Stimulated activated CD4-positive, alpha-beta T cell treated with anti-CD3 and anti-CD28 coated beads, Interleukin-4, amount 100 ng/mL, for 48 hours (primary cell): ENCODE measurements at places on chromosomes 1 and 21.

- no peak for DNase-seq
Measured at GRCh38 chr1:186623551-186623950, 56.7 kb downstream of the PTGS2 start.

- no peak for DNase-seq
Measured at GRCh38 chr1:157893686-157894085, 52.1 kb upstream of the CD5L start.

- no peak for DNase-seq
Measured at GRCh38 chr1:223847781-223848345, 2.1 kb upstream of the TP53BP2 start.

GRCh38 chr1:243375596-243375995, 119.8 kb downstream of the SDCCAG8 start:
- DNase-seq, result no peak

DNA sequence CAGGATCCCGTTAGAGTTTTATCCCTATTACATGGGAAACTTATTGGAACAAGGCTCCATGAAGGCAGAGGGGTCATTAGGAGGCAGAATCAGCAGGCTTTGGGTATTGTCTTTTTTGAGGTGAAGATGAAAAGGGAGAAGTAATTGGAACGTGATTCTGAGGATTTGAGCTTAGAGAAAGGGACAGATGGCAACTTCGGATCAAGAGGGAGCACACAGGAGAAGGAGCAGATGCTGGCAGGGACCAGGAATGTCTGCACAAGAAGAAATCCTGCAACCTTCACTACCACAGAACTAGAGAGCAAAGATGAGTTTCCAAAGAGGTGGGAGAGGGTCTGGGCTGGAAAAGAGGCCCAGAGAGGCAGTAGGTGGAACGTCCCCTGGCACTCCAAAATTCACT, 202.8 kb downstream of the RRAGC start:
- no peak for DNase-seq

GRCh38 chr1:76302711-76303339, 228.3 kb downstream of the ST6GALNAC3 start:
- DNase-seq, result no peak

GRCh38 chr1:244757091-244757939, 78.1 kb upstream of the COX20 start:
- DNase-seq, result no peak

DNA sequence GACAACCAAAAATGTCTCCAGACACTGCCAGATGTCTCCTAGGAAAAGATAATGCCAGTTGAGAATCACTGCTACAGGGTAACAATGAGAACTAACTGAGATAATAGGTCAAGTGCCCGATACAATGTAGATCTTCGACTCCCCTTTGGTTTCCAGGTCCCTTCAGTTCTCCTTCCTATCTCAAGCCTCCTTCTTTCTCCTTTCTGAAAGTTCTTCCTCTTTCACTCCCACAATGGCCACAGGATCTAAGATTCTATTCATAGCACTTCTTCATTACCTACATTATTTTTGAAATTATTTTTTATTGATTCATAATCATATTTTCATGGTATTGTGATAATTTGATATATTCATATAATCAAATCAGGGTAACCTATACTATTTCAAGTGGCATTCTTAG, 6.3 kb downstream of the PFDN2 start:
- no peak for DNase-seq

DNA sequence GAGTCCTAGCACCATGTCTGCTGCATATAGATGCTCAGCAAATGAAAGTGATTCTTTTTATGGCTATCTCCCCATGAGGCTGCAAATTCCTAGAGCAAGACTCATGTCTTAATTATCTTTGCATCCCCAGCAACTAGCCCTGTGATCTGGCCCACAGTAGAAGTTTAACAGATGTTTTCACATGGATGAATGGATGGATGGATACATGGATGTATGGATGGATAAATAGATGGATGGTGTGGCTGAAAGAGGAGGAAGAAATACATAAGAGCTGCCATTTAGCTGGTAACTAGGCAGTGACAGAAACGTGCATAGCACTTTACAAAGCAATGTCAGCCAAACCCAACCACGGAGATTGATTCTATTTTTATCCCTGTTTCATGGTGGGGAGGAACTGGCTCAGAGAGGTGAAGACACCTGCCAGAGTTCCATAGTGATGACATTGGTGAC, 32.7 kb upstream of the ZBTB40 start:
- DNase-seq, result no peak
